ENCODE measurements at places on chromosomes 5 and 9.

DNA sequence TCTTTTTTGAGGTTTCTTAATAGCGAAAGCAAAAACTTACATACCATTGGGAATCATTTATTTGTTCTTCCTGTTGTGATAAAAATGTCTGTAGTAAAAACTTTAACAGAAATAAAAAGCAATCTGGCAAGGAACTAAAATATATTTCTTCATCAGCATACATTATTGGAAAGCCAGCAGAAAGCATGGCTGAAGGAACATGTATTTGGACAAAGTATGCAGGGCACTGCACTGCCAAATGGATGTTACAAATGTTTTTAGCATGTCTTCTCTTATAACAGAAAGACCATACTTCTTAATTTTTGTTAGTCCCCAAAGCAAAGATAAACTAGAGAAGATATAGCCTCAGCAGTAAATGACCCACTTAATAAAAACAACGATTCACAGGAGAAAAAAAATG lies 80.5 kb downstream of the SMIM15 start:
- DNase-seq, result no peak

DNA sequence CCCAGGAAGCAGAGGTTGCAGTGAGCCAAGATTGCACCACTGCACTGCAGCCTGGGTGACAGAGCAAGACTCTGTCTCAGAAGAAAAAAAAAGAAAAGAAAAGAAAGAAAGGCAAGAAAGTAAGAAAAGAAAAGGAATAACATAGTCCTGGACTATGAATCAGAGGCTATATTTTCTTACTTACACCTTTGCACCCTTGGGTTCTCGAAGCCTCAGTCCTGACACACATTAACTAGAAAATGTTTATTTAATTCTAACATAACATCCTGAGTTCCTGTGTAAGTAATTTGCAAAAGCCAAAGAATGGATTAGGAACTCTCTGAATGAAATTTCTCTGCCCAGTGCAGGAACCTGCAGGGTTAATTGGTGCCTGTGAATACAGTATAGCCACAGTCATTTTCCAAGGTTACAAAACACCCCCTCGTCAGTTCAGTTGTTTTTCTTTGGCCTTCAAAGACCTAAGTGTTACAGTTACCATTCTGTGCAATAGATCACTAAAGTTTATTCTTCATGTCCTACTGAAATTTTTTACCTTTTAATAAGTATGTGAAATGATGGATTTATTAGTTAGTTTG lies 147.6 kb downstream of the SV2C start:
- DNase-seq, result no peak

- DNase-seq, result no peak
Observed at GRCh38 chr5:179893076-179893957, 14.4 kb downstream of the TBC1D9B start.

DNA sequence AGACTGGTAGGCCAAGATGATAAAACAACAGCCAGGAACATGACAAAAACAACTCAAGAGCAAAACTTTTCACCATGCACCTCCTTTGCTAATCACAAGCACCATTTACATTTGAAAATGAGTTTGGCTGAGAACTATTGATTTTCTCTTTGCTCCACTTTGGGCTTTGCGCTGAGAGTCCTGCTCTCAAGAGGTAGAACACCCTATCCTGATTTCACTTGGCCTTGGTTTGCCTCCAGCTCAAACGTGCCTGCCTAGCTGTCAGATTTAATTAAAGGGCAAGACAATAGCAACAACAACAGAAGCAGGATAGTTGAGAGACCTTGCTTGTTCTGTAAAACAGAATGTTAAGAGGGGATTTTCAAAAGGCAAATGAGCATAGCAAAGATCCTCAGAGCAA lies 128.2 kb upstream of the ASTN2 start:
- DNase-seq, result no peak

GRCh38 chr5:150846654-150847333 lies 473 bp downstream of the IRGM start:
- peak; percentile 49 for DNase-seq

- DNase-seq, result no peak
Observed at GRCh38 chr5:155050384-155051019, 36.9 kb downstream of the KIF4B start.

DNA sequence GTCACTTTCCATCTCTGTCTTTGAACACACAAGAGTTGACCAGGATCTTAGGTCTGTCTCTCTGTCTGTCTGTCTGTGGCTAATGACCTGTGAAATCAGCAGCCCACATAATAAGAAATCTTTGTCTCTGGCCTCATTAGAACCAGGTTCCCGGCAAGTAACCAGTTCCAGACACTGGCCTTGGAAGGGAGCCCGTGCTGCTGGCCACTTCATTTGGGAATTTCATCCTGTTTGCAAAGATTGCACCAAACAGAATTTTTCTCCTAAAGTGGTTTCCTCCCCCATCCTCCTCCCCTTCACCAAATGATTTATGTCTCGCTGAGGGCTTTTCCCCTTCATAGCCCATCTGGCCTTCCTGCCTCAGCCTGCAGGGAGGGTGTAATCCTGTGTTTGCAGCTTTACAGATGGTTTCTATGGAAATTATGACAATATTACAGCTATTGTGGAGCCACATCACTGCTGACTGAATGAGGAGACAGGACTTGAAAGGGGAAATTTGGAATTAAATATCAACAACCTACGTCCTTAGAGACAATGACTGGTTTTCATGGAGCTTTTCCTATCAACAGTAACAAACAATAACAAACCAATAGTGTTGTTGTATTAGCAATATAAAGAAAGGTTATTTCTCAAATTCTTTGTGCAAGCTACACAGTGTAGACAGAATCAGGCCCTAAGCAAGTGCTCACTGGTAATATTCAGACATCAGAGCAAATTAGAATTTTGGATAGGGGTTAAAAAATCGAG lies 25.7 kb downstream of the DPYSL3 start:
- DNase-seq, result no peak

All from activated CD8-positive, alpha-beta memory T cell treated with anti-CD3 and anti-CD28 coated beads, Interleukin-2, amount 50 U/mL, for 4 hours (primary cell).